ENCODE measurements at places on chromosomes 16 and 17. TPM values are rescaled to one million over a fixed set of nuclear protein-coding genes. Genes with fewer than 3 reads are reported as not detected.
A peak's percentile ranks its signal among the peaks of the same experiment; 100 is the strongest.

BICDL2 gene
- total RNA-seq: 8.3 TPM

DNA sequence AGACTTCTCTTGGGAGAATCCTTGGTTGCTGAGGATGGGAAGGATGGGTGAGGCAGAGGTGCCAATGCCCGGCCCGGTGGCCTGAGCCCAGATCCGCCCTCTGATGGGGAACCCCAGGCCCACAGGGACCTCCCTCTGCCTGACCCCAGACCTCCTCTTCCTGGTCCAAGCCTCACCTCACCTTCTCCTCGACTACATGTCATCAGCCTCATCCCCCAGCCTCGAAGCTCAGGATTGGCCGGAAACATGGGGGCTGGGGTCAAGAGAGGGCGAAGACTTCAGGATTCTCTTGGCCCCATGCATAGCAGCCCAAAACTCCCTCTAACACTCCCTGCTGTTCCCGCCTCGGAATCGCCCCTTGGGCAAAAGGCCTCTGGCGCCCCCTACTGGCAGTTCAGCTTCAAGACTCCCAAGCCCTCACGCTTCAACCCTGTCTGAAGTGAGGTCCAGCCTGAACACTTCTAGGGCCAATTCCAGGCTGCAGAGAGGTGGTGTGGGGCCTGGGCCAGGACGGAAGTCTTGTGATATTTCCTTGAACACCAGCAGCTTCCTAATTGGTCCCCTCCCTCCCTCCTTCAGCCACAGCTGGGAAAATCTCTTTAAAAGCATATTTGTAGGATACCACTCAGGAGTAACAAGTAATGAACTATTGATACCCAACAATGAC is 47.2 kb downstream of the ARHGAP27 start:
- DNase-seq: peak; percentile 64

DNA sequence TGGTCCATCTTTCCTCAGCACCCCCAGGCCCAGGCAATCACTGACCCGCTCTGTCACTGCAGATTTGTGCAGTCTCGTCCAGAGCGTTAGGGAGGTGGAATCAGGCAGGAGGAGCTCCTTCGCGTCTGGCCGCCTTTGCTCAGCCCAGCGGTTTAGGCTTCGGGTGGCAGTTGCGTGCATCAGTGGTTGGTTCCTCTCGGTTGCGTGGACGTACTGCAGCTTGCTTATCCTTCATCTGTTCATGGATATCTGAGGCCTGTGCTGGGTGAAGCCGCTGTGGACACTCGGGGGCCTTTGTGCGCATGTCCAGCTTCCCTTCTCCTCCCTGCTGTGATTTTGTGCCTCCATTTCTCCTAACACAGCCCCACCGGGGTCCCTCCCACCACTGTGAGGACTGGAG is 4.7 kb upstream of the P2RX1 start:
- no peak for DNase-seq

- DNase-seq: no peak
Observed at GRCh38 chr17:1159431-1160180, 20.2 kb downstream of the ABR start.

DNA sequence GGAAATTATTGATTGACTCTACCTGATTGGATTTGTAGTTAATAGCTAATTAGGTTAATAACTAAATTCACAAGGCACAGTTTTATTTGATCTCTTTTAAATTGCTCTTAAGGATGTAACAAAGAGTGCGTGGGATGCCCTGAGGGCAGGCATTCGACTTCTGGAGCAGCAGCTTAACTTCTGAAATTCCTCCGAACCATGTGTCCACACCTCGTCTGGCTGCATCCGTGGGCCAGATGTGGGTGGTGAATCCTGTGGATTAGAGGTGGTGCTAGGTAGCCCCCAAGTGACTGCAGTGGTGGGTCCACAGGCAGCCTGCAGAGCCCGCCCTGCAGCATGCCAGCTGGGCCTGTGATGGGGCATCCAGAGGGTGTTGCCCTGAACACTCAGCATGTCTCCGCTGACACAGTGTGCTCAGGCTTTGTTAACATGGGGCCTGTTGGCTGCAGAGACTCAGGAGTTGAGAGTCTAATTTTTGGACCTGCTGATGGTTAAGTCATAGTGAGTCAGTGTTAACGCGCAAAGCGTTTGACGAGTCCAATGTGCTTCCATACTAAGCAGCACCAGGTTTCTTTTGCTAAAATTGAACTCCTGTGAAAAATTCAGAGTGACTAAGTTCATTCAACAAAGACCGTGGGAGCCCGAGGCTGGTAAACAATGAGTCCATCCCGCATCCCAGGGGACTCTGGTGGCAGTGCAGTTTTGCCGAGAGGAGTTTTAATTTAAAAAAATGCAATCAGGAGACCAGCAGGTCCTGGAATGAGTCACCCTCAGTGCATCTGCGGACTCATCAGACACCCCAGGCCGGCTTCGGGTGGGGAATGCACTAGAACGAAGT is 3.8 kb upstream of the NPB start:
- no peak for DNase-seq

DNA sequence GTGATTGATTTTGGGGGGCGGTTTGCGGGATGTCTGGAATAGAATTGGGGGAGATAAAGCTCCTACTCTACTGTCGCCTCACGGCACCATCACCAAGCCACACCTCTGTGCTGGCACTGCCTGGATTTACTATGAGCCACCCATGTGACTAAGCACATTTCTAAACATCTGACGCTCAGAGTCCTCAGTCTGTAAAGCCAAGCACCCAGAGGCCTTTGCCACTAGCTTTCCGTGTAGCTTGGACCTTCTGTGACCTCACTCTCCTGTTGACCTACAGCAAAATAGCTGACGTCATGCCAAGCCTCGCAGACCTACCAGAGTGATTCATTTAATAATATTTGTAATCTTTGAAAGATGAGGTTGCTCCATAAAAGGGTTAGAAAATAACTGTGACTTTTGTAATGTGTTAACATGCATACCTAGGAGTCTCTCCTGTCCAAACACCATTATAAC is 38.5 kb upstream of the MYOCD start:
- peak; percentile 13 for DNase-seq

All from renal cortical epithelial cell (primary cell).